ENCODE measurements at places on chromosomes 1 and 21. TPM values are rescaled to one million over a fixed set of nuclear protein-coding genes. Genes with fewer than 3 reads are reported as not detected.

The CHI3L1 gene
- not detected for total RNA-seq

The SKI gene
- total RNA-seq: 28.9 TPM

DNA sequence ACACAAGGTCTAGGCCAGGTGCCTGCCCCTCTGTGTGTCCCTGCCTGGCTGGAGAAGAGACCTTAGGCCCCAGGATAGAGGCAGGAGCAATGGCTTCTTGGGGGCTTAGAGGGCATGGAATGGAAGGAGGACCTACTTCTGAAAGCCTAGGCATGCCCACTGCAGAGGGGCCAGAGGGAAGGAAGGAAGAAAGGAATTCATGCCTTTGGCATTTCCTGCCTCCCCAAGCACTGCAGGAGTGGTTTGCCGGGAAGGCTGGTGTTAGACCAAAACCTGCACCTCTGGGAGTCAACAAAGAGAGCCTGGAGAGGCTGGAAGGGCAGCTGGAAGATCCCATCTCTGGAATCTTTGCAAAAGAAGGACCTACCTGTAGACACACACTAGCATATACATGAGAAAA lies 50.7 kb upstream of the KCNE2 start:
- H3K4me1 ChIP-seq: no peaks in the 10 kb centered on the region
- DNase-seq: no peak
- peaks cover 4% of the 10 kb centered on the region for H3K27me3 ChIP-seq
- no peak overlapping the region for H3K4me3 ChIP-seq

The ZSCAN20 gene
- 4.1 TPM for total RNA-seq

DNA sequence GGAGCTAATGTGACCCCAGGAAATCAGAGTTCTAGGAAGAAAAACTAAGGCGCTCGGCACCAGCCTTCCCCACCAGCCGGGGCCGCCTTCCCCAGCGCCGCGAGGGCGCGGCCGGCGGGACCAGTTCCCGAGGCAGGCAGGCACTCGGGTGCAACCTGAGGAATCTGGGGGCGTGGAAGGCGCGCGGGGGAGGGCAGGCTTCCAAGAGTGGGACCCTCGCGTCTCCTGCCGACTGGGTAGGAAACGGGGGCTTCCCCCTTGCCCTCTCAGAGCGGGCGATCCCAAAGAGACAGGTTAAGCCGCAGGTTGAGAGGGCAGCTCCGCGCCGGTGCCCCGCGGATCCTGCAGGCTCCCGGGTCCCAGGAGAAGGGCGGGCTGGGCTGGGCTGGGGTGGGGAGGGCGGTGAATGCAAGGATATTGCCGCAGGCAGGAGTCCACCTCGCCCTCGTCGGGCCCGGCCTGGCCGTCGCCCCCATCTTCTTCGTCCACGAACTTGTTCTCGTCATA lies 431 bp downstream of the ARPC5 start:
- H3K27ac ChIP-seq: peak overlapping the region; percentile 99
- H3K4me3 ChIP-seq: peak overlapping the region; percentile 95
- H3K4me1 ChIP-seq: peaks cover 38% of the 10 kb centered on the region
- no peaks in the 10 kb centered on the region for H3K27me3 ChIP-seq
- peaks cover 26% of the 10 kb centered on the region for H3K36me3 ChIP-seq

- DNase-seq: no peak
- no peak overlapping the region for H3K27ac ChIP-seq
- H3K4me1 ChIP-seq: no peaks in the 10 kb centered on the region
- H3K27me3 ChIP-seq: no peaks in the 10 kb centered on the region
These were observed 72.8 kb downstream of the PTPRU start for GRCh38 chr1:29309075-29309474.

DNA sequence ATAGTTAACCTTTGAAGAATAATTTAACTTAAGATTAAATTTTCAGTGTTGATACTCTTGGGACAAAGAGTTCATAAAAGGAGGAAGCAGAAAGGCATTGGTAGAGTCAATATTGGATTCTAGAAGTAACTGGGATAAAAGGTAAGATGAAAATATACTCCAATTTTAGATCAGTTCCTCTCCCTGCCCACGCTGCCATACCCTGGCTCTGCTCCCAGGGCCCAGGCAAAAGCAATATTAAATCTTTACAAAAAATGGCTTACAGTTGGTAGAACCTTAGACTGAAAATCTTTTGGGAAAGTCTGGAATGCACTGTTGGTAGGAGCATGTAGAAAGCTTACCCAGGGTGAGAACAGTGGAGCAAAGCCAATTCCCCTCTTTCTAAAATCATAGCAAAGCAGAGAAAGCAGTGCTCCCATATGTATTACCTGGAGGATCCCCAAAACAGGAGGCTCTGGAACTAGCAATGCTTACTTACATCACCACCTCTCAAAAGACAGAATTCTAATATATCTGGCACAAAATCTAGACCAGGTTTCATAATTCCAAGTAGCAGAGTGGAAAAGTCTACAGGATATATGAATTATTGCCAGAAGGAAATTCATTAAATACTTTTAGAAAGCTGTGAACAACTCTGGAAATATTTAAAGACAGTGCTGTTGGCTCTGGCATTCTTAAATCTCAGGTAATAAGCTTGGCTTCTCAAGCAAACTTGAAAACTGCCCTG lies 24.5 kb downstream of the KIAA0319L start:
- peaks cover 32% of the 10 kb centered on the region for H3K4me1 ChIP-seq
- H3K27ac ChIP-seq: no peak overlapping the region
- DNase-seq: no peak
- H3K4me3 ChIP-seq: no peak overlapping the region
- peaks cover 24% of the 10 kb centered on the region for H3K36me3 ChIP-seq
- H3K27me3 ChIP-seq: no peaks in the 10 kb centered on the region

- H3K4me3 ChIP-seq: no peak overlapping the region
- no peaks in the 10 kb centered on the region for H3K4me1 ChIP-seq
- no peaks in the 10 kb centered on the region for H3K27me3 ChIP-seq
- peaks cover 22% of the 10 kb centered on the region for H3K36me3 ChIP-seq
These were observed 30.6 kb downstream of the QSOX1 start for GRCh38 chr1:180185281-180185680.

DNA sequence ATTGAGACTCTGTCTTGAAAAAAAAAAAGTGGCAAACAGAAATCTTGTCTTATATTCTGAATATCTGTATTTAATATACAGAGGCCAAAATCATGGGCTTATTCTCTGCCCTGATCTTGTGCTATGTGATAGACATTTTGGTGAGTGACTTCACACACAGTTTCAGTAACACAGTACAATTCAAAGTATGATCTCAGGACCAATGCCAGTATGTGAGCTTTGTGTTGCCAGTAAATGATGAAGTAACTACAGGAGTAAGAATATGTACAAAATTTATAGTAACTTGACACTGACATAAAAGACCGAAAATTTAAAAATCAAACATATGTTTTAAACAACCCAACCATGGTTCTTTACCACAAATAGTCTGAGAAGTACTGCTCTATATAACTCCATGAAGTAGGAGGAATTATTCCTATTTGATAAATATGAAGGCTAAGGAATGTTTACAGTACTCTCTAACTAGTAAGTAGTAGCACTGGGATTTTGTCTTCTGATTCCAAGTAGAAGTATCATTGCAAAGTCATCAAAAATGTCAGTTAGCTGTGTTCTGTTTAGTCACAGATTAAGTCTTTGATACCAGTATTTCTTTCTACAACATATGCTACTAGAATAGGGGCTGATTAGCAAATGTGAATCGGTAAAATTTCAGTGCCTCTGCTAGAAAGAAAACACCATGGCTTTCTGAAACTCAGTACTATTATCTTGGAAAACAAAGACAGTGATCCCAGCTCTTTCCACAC lies 25.3 kb downstream of the DPH5 start:
- H3K27ac ChIP-seq: no peak overlapping the region
- H3K4me1 ChIP-seq: peaks cover 40% of the 10 kb centered on the region
- H3K4me3 ChIP-seq: no peak overlapping the region
- peaks cover 33% of the 10 kb centered on the region for H3K36me3 ChIP-seq
- DNase-seq: no peak
- H3K27me3 ChIP-seq: no peaks in the 10 kb centered on the region

Measured in activated CD4-positive, alpha-beta memory T cell treated with anti-CD3 and anti-CD28 coated beads for 36 hours (primary cell).